ENCODE measurements at places on chromosomes 12 and 14. TPM values are rescaled to one million over a fixed set of nuclear protein-coding genes. Genes with fewer than 3 reads are reported as not detected.

Gene SAMD15
- 0.27 TPM for total RNA-seq

GRCh38 chr14:95071649-95072280 lies 85.6 kb downstream of the DICER1 start:
- peak overlapping the region; percentile 24 for H3K27ac ChIP-seq
- DNase-seq, result no peak
- H3K4me1 ChIP-seq, result peaks cover 8% of the 10 kb centered on the region
- no peaks in the 10 kb centered on the region for H3K27me3 ChIP-seq

GRCh38 chr14:34277191-34277590 lies 184.8 kb downstream of the SPTSSA start:
- no peak overlapping the region for H3K27ac ChIP-seq
- H3K27me3 ChIP-seq, result no peaks in the 10 kb centered on the region
- DNase-seq, result no peak
- H3K4me1 ChIP-seq, result no peaks in the 10 kb centered on the region
- no peaks in the 10 kb centered on the region for H3K36me3 ChIP-seq
- no peak overlapping the region for H3K4me3 ChIP-seq

DNA sequence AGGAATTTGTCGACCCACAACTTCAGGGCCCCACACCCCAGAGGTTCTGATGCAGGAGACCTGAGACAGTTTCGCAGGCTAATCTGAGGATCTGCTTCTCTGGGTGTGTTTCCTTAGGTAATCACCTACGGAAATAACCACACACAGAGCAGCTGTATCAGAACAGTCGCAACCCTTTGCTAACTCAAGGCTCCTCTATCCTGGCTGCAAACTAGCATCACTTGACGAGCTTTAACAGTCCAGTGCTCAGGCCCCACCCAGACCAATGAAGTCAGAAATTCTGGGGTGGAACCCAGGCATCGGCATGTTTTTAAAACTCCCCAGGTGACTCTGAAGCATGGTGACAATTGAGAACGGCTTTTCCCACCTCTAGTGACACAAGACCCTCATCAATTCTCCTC lies 20.7 kb downstream of the SLC7A7 start:
- H3K4me3 ChIP-seq, result no peak overlapping the region
- H3K27ac ChIP-seq, result no peak overlapping the region
- no peaks in the 10 kb centered on the region for H3K4me1 ChIP-seq
- no peak for DNase-seq
- no peaks in the 10 kb centered on the region for H3K27me3 ChIP-seq

Gene PEBP1
- total RNA-seq, result 314 TPM

GRCh38 chr12:6840330-6840729 lies 395 bp upstream of the GNB3 start:
- no peak for DNase-seq
- no peak overlapping the region for H3K27ac ChIP-seq
- H3K4me1 ChIP-seq, result no peaks in the 10 kb centered on the region

- peaks cover 14% of the 10 kb centered on the region for H3K4me1 ChIP-seq
- peak; percentile 78 for DNase-seq
- H3K27ac ChIP-seq, result peak overlapping the region; percentile 90
- H3K4me3 ChIP-seq, result peak overlapping the region; percentile 93
These were observed 495 bp downstream of the ADIPOR2 start for GRCh38 chr12:1691123-1692007.

Gene GARIN6
- total RNA-seq, result not detected

- H3K36me3 ChIP-seq, result peaks cover 44% of the 10 kb centered on the region
- H3K27ac ChIP-seq, result peak overlapping the region; percentile 96
- H3K4me1 ChIP-seq, result peaks cover 68% of the 10 kb centered on the region
- peak overlapping the region; percentile 97 for H3K4me3 ChIP-seq
- no peaks in the 10 kb centered on the region for H3K27me3 ChIP-seq
- no peak for DNase-seq
These were observed 2.3 kb downstream of the NACA start for GRCh38 chr12:56722832-56723231.

Gene PRICKLE1
- 12.2 TPM for total RNA-seq

DNA sequence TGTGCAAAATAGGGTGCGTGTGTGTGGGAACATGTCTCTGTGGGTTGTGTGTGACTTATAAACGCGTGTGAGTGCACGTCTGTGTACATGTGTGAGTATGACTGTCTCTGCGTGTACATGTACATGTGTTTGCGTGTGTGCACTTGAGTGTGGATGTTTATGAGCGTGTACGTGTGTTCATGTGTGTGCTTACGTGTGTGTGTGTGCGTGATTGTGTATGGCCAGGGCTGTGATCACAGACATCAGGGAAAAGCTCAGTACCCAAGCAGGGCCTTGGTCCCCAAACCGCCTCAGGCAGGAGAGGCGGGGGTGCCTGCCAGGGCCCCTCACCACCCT lies 326.3 kb upstream of the DIO3 start:
- H3K36me3 ChIP-seq, result no peaks in the 10 kb centered on the region
- no peak for DNase-seq
- H3K27me3 ChIP-seq, result no peaks in the 10 kb centered on the region
- no peaks in the 10 kb centered on the region for H3K4me1 ChIP-seq

DNA sequence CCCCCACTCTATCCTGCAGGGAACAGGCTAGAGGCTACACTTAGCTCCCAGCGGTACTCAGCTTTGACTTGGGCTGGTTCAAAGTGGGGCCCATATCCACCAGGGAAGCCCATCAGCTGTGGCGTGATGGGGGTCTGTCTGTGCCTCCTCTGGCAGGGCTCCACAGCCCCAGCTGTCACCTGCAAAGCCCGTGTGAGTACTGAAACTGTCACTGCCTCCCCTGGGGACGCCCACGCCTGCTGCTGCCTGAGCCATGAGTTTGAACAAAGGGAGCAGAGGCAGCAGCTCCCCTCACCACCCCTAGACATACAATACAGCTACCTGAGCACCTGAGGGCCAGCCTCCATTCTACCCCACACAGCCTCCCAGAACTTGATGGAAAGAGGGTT lies 5.0 kb downstream of the REM2 start:
- no peak overlapping the region for H3K27ac ChIP-seq
- peak overlapping the region; percentile 56 for H3K4me3 ChIP-seq
- DNase-seq, result no peak
- H3K27me3 ChIP-seq, result no peaks in the 10 kb centered on the region

Gene TMEM119
- total RNA-seq, result 11.6 TPM

GRCh38 chr12:2575245-2575644 lies 219.5 kb upstream of the FKBP4 start:
- H3K4me1 ChIP-seq, result peaks cover 5% of the 10 kb centered on the region
- no peaks in the 10 kb centered on the region for H3K27me3 ChIP-seq
- H3K4me3 ChIP-seq, result no peak overlapping the region
- peaks cover 17% of the 10 kb centered on the region for H3K36me3 ChIP-seq
- DNase-seq, result peak; percentile 22
- no peak overlapping the region for H3K27ac ChIP-seq

- peak overlapping the region; percentile 64 for H3K4me3 ChIP-seq
- no peak for DNase-seq
- H3K36me3 ChIP-seq, result peaks cover 5% of the 10 kb centered on the region
These were observed 684 bp downstream of the KANSL2 start for GRCh38 chr12:48681399-48681709.

Gene EEF1AKMT3
- total RNA-seq, result 11.9 TPM

- no peaks in the 10 kb centered on the region for H3K27me3 ChIP-seq
- no peak overlapping the region for H3K4me3 ChIP-seq
- no peaks in the 10 kb centered on the region for H3K4me1 ChIP-seq
- no peak for DNase-seq
- H3K36me3 ChIP-seq, result no peaks in the 10 kb centered on the region
These were observed 206.2 kb downstream of the FSCB start for GRCh38 chr14:44300916-44301315.

Gene LGR5
- 0.36 TPM for total RNA-seq

Gene AQP6
- total RNA-seq, result 0.14 TPM

- DNase-seq, result no peak
- H3K36me3 ChIP-seq, result no peaks in the 10 kb centered on the region
- no peak overlapping the region for H3K4me3 ChIP-seq
- H3K27ac ChIP-seq, result no peak overlapping the region
- no peaks in the 10 kb centered on the region for H3K4me1 ChIP-seq
These were observed 279.7 kb upstream of the SOX5 start for GRCh38 chr12:24229031-24229700.

Gene MEG3
- total RNA-seq, result 168 TPM

Gene MYF6
- not detected for total RNA-seq

All from sigmoid colon (tissue), 7 donors.